Ovary (tissue), 10 donors: ENCODE measurements at places on chromosomes 16 and 17. TPM values are rescaled to one million over a fixed set of nuclear protein-coding genes. Genes with fewer than 3 reads are reported as not detected.

PHKB gene
- total RNA-seq, result 70.1 TPM

CSNK2A2 gene
- total RNA-seq, result 61.5 TPM

CIBAR2 gene
- total RNA-seq, result 1.7 TPM

TNFRSF13B gene
- total RNA-seq, result not detected

SSTR5 gene
- not detected for total RNA-seq

MYH8 gene
- not detected for total RNA-seq

RPRML gene
- not detected for total RNA-seq

GNG13 gene
- total RNA-seq, result not detected

C17orf107 gene
- 8.6 TPM for total RNA-seq
